ENCODE measurements at places on chromosomes 6 and 20.

- no peak for DNase-seq
These were observed 16.5 kb upstream of the SNX3 start for GRCh38 chr6:108277295-108277694.

- DNase-seq: no peak
These were observed 17.7 kb downstream of the DHX35 start for GRCh38 chr20:38979842-38980241.

- no peak for DNase-seq
These were observed 129.8 kb upstream of the TIAM2 start for GRCh38 chr6:154865291-154865690.

DNA sequence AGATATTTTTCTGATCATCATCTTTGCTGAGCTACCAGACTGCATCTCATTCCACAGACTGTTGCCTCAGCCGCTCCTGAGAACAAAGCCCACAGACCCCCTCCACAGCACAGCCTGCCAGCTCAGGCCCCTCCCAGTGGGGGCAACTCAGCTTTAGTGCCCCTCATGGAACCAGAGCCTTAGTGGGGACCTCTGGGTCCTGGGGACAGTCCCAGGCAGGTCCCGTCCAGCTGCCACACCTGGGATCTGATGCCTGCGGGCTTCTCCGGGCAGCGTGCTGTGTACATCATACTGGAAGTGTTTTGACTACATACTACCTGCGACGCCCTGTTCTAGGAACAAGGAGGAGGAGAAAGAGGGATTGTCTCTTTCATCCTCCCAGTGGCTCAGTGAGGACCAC, 38.3 kb upstream of the QKI start:
- DNase-seq: no peak

GRCh38 chr6:2976571-2977085, 5.3 kb upstream of the SERPINB6 start:
- DNase-seq: no peak

DNA sequence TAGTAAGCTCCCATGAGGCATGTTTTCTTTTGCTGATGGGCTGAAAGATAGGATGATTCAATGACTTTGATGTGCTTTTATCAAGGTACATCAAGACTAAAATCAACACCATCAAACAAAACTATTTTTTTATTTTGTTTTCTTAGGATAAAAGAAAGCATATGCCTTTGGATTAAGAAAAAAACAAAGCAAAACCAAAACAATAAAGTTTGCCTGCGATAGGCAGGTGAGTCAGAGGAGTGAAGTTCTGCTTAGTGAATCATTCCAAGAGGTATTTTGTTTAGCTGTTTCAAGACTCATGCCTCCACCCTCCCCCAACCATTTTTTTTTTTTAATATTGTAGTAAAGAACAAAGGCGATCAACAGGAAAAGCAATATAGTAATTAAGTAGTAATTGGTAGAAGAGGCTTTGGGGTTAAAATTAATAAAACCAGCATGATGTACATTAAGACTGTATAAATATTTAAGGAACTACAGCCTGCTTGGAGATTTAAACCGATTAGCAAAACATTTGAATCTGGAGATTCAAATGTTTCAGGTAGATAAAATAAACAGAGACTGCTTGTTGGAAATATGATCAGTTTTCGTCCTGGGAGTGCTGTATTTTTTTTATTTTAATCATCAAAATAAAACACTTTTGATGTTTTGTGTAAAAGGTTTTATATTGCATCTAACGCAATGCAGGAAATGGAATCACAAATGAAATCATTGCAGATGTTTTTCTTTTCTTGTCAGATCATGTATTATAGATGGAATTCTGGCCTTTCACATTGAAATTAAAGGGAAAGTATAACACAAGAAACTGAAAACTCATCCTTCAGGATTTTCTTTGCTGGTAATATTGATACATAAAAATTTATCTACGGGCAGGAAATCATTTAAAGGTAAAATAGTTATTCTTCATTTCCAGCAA, 482.3 kb upstream of the MANEA start:
- DNase-seq: no peak

DNA sequence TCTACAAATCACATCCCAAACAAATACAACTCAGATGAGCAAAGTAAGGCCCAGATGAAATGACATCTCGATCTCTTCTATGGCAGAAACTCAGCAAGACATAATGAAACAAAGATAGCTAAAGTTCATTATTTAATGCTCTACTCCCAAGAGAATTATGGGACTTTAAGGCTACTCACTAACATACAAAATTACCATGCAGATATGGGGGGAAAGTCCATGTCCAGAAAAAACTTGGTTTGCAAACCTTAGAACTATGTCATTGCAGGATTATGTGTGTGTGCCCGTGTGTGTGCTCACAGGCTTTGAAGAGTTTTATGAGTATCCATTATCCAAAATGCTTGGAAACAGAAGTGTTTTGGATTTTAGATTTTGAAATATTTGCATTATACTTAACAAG, 34.0 kb downstream of the AKIRIN2 start:
- DNase-seq: no peak

DNA sequence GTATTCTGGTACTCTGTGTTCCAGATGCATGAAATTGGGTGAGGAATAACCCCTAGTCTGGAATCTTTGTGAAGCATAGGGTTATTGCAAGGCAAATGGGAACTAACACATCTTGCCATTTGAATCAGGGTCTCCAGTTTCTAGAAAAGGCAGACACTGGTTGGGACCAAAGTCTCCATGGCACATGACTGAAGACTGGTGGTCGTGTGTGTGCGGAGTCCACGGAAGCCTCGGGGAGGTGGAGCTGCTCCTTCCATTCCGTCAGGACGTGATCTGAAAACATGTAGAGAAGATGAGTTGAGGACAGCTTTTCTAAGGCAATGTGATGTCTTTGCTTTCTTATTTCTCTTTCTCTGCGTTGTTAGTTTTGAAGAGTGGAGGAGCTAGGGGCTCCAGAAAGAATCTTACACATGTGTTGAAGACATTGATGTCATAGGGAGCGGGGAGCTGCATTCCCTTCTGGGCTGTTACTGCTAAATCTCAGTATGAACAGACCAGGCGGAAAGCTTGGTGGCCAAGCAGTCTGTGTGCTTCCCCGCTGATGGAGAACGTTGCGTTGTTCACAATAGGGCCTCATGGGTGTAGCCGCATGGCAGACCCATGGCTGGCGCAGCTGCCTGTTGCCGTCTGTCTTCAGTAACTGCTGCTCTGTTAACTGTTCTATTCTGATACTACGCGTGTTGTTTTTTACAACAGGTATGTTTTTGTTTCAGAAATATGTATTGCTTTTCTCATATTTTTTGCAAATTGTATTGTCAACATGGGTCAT, 4.8 kb upstream of the SLC17A9 start:
- DNase-seq: no peak

DNA sequence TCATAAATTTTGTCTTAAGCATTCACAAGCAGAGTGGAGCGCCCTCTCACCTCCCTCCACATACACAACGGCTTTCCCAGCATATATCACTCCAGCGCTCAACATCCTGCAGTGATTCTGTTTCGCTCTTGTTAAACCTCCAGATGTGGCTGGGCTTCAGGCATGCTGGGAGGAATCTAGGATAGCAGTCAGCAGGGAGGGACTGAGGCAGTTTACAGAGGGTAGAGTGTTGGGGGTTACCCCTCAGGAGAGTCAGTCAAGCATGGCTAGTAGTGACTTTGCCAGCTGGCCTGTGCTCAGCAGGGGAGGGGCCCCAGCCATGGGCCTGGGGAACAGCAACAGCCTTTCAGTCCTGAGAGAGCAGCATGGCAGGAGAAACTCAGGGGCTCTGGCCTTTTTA, 161.4 kb upstream of the FLRT3 start:
- DNase-seq: peak; percentile 71

GRCh38 chr6:106281088-106281487, 44.5 kb downstream of the ATG5 start:
- no peak for DNase-seq

DNA sequence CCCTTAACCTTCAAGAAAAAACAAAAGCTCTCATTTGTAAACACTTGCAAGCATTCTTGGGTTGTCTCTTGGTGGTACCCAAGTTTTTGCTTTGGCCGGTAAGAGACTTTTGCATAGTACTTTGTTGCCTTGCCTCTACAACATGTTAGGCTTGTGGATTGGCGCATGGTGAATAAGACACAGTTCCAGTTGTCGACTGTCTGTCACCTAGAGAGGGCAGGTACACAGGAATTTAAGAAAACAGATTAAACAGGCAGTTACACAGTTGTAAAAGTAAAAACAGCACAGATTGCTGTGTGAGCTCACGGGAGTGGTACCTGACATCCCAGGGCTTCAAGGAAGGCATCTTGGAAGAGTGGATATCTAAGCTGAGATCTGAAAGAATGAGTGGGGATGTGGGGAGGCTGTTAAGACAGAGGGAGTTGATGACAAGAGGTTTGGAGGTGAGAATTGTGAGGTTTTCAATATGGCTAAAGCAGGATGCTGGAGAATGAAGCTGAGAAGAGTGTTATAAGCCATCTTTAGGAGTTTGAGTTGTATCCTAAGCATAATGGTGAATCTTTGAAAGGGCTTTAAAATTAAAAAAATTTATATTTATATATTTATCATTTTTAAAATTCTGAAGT, 19.2 kb downstream of the UTRN start:
- DNase-seq: no peak

DNA sequence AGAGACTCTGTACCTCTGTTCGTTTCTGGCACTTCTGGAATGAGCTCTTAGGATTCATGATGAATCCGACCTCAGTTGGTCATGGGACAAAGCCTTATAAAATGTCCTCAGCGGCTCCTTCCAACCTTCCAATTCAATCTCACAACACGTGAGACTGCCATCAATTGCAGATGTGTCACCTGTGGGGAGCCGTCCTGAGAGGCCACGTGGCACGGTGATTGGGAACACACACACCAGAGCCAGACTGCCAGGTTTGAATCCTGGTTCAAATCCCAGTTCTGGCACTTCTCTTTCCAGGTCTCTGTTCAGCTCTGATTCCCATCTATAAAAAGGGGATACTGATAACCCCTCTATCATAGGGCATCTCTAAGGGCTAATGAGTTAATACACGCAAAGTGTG, 124.5 kb downstream of the ANKRD60 start:
- DNase-seq: no peak

DNA sequence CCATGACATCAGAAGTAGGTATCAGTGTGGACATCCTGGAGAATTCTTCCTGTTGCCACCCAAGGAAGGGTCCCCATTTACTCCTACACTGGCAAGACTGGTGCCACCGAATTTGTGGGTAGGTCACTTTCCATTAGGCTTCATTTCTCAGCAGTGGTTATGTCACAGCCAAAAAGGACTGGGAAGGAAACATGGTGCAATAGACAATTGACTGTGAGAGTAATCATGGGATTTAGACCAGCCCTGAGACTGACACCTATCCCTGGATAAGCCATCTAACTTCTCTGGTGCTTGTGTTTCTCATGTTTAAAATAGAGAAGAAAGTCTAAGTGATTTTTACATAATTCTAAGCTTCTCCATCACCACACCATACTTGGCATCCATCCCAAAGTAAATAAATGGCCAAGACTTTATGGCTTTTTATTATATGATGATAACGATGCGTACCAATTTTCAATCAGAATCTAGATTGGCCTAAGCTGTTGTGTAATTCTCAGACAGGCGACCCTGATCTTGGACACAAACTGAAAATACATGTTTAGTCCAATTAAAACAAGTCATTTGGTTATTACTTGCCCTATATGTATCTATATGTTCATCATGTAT, 10.2 kb downstream of the SMPDL3A start:
- DNase-seq: no peak

DNA sequence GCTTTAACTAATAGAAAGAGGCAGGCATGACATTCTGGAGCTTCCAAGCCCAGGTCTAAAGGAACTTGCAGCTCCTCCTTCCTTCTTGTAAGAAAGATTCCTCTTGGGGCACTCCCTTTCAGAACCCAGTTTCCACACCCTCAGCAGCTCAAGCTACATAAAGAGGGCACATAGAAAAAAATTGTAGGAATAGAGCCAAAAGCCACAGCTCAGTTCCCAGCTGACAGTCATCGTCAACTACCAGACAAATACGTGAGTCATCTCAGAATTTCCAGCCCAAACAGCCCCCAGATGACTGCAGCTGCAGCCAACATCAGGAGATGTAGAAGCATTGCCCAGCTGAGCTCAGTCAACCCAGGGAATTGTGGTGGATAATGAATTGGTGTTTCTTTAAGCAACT, 349.8 kb upstream of the ARID1B start:
- DNase-seq: no peak

GRCh38 chr6:124741341-124741740, 220.9 kb upstream of the RNF217 start:
- no peak for DNase-seq

DNA sequence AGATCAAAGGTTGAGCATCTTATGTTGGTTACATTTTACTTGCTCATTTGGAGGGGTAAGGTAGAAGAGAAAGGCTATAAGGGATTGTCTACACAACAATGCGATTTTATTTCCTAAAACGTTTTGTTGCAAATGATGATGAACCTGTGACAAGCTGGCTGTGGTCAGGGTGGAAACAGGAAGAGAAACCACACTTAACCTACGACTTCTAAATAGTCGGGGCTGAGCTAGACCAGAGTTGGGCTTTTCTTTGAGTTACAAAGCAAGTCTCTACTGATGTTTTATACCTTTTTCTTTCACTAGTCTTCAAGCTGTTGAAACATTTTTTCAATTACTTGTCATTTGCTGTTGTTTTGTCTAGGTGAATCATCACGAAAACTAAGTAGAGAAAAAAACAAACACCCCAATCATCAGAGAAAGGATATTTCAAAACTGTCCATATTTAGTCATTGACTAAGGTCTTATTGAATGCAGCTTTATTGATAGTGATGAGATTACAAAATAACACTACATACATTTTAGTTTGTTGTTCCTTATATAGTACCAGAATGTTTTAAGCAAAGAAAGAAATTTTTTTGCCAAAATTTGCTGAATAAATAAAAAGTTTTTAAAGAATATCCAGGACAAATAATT, 18.0 kb downstream of the KLHL31 start:
- no peak for DNase-seq

- DNase-seq: no peak
These were observed 805.9 kb upstream of the CITED2 start for GRCh38 chr6:140180306-140180705.

DNA sequence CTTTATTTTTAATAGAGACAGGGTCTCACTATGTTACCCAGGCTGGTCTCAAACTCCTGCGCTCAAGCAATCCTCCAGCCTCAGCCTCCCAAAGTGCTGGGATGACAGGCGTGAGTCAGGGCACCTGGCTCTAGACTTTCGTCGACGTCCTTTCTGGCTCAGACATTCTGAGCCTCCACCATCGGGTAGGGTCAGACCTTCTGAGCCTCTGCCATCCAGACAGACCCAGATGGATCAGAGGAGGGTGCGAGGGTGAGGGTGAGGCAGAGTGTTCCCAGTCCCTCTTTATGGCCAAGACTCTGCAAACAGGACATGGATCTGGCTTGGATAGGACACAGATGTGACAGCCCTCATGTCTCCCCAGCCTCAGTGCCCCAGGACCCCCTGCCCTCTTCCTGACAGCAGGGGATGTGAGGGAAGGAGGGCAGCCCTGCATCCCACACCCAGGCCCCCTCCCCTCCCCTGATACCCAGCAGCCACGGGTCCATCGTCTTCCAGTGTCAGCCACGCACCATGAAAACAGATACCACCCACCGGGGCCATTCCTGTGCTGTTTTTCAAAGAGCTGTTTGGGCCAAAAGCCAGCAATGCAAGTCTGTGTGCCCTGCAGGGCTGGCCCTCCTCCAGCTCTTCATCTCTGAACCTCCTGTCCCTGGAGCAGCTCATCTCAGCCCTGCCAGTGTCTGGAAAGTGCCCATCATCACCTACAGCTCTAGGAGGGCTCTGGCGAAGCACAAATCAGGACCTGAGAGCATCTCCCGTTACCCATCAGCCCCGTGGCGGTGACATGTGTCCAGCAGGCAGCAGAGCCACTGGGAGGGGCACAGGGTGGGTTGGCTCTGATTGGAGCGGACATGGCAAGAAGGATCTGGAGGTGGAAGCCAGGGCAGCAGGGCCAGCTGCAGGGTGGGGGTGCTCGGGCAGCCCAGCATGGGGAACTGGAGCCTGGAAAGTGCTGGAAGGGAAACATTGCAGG, 208.4 kb downstream of the PREX1 start:
- DNase-seq: peak; percentile 97
